H4 (cell line): ENCODE measurements at places on chromosomes 1 and 21. TPM values are rescaled to one million over a fixed set of nuclear protein-coding genes. Genes with fewer than 3 reads are reported as not detected.

- no peak for DNase-seq
These were observed 819 bp downstream of the SLC25A34 start for GRCh38 chr1:15736892-15737261.

DNA sequence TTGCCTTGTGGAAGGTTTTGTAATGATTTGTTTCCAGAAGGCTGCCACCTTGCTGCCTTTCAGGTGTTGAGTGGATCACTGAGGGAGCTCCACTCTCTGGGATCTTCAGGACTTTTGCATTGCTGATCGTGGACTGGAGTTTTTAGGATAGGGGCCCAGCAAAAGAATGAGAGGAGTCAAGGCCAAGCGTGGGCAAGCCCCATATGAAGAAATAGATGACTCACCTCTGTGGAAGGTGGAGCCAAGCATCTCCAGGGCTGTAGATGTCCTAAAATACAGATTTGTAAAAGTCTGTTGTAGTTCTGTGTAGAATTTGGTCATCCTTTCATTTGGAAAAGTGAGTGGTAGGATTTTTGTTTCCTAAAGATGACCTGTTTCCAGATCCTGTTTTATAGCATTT, 67.0 kb downstream of the ST3GAL3 start:
- peak; percentile 38 for DNase-seq

DNA sequence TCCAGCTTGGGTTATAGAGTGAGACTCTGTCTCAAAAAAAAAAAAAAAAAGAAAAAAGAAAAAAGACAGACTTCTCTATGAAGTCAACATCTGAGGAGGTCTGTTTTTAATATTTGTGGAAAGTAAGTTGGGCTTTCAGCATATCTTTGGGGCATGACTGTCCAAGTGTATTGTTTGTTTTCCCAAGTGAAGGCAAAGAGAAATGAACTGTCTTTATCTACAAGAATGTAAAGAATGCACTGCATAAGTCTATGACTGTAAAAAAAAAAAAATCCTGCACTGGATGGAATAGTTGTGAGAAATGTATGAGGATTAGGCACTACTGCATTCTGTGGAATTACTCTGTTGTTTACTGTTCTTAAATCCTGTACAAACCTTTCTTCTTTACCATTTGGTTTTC, 45.6 kb upstream of the TMEM61 start:
- DNase-seq: peak; percentile 77

DNA sequence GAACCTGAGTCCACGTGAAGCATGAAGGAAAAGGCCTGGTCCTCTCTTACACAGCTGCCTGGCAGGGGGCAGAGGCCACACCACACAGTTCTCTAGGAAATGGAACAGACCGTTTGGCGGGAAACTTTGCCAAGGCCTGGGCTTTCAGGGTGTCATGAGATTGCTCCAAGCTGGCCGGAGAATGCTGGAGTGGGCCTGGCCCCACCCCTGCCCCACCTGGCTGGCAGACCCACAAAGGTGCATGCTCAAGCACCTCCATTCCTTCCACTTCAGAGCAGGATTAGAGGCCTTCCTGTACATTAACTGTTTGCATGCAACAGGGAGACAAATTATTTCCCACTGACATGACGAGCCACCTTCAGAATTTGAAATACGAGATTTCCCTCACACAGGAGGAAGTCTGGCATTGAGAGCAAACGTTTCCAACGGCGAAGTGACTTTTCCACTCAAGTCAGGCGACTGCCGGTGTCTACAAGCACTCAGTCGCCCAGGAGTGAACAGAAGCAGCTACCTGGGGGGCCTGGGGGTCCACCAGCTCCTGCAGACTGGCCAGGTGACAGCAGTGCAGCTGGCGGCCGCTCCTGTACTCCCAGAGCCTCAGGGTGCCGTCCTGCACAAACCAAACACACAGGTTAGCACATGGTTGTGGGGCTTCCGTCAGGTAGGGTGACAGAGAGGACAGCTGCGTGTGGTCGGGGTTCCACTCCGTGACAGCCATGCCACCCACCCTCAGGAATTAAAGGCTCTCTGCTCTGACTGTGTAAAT, 24.0 kb downstream of the WDR4 start:
- DNase-seq: no peak

DNA sequence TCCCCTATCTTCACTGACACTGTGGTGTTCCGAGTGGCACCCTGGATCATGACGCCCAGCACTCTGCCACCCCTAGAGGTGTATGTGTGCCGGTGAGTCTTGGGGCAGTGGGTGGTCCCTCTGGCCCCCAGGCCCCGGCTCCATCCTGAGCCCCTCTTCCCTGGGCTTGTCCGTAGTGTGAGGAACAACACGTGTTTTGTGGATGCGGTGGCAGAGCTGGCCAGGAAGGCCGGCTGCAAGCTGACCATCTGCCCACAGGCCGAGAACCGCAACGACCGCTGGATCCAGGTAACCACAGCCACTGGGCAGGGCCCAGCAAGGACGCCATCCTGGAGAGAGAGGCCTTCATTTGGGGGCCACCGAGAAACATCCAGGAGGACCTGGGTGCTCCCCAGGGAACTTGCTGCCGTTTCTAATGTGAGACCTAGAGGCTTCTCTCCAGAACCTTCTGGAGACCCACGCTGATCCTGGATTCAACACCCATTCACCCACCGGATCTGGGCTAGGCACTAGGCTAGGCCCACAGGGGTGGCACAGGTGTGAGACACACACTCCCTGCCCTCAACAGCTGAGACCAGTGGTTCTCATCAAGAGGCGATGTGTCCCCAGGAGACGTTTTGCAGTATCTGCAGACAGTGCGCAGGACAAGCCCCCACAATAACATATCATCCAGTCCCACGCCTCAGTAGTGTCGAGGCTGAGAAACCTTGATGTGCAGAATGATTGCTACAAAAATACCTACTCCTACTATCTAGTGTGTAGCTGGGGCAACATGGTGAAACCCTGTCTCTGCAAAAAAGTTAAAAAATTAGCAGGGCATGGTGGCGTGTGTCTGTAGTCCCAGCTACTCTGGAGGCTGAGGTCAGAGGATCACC, 22.2 kb downstream of the PADI3 start:
- no peak for DNase-seq

- no peak for DNase-seq
These were observed 16.6 kb downstream of the UTP11 start for GRCh38 chr1:38029081-38029681.

GRCh38 chr1:22815421-22816066, 104.9 kb downstream of the EPHB2 start:
- no peak for DNase-seq

DNA sequence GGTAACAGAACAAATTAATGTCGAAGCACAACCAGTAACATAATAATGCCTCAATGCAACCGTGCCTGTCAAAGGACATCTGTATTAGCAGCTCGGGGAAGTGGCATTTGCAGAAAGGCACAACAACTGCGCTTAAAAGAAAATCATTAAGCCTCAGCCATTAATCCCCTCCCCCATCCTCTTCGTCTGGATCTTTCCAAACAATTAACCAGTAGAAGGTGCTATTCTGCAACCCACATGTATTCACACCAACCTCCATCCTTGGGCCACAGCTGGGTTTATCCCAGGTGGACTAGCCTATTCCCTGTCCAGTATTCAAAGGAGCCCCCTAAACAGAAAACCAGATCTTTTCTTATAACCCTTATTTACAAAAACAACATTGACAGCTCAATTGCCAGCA, 2.6 kb downstream of the RERE start:
- no peak for DNase-seq

DNA sequence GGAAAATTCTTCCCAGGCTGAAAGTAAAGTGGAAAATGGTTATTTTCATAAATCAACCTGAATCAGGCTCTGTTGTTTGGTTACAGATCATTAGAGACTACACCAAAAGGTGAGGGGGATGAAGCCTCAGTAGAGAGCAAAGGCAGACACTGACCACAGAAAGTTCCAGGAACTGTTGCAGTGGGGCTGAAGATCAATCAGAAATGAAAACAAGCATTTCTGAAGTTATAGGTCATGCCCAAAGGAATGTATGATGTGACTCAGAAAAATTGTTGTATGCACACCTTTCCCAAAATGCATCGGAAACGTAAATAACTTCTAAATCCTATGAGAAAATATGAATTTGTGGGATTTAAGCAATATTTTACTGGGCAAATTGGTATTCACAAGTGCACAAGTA, 63.3 kb downstream of the FYB2 start:
- no peak for DNase-seq

GRCh38 chr1:9280015-9280860, 12.5 kb upstream of the SPSB1 start:
- DNase-seq: peak; percentile 76

DNA sequence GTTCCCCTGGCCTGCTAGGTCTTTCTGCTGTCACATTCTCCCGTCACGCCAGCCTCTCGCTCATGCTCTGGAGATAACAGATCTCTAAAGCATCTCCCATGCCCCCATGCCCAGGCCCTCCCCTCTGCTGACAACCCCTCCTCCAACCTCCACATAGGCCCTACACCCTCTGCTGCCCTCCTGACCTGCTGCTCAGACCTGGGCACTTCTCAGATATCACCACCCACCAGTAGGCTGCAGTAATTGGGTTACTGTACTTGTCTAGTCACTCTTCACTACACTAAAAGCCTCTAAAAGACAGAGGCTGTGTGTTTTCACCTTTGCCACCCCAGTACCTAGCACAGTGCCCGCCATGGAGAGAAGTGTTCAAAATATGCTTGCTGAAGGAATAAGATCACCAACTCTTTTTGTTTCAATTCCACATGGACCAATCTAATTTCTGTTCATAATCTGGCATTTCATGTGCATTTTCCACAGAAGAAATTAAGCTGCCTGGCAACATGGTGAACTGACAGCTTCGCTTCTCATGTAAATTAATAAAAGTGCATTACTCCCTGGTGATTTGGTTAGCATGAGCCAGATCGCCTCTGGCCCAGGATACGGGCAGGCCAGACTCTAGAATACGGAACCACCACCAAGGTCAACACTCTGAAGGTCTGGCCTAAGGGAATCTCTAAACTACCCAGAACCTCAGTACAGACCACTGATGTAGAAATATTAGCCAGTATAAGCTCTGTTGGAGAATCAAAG, 20.7 kb downstream of the LBR start:
- DNase-seq: no peak

DNA sequence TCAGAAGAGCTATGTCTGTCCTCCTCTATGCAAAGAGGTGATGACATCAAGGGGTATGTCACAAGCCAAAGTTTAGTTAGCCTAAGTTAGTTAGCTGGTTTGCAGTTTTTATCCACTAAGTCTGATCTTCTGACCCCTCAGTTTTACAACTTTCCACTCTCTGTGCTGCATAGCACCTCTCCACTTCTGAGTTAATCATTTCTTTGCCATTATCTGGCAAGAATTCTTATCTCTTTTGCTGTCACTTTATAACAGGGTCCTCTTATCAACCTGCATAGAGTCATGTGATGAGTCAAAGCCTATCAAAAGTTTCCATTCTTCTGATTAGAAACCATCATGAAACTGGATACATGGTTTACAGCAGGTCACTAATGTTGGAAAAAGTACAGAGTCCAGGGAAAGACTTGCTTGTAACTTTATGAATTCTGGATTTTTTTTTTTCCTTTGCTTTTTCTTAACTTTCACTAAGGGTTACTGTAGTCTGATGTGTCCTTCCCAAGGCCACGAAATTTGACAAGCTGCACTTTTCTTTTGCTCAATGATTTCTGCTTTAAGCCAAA, at the start of gene NR5A2:
Gene NR5A2, plus strand, starts transcription at position 447 of the 560 bp plus-strand sequence. CDS start 138 bp downstream, outside the sequence.
- no peak for DNase-seq

GRCh38 chr1:21932127-21932526, 5.0 kb downstream of the HSPG2 start:
- DNase-seq: no peak

GRCh38 chr1:42765269-42765668, 1.6 kb downstream of the P3H1 start:
- DNase-seq: no peak

DNA sequence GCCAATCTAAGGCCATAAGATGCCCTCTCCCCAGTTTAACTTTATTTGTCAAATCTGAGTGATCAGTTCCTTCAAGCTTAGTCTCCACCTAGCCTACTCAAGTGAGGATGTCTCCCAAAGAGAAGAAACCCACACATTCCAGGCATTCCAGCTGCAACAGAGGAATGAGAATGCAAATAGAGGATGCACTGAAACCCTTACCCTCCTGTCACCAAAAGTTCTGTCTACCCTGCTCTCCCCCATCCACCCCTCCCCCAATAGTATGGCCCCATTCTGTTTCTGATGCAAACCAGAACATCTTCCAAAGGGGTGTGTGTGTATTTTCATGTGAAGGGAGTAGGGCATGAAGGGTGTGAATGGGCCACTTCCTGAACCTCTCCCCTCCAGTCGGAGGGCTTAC, 3.0 kb downstream of the DUSP23 start:
- no peak for DNase-seq

DNA sequence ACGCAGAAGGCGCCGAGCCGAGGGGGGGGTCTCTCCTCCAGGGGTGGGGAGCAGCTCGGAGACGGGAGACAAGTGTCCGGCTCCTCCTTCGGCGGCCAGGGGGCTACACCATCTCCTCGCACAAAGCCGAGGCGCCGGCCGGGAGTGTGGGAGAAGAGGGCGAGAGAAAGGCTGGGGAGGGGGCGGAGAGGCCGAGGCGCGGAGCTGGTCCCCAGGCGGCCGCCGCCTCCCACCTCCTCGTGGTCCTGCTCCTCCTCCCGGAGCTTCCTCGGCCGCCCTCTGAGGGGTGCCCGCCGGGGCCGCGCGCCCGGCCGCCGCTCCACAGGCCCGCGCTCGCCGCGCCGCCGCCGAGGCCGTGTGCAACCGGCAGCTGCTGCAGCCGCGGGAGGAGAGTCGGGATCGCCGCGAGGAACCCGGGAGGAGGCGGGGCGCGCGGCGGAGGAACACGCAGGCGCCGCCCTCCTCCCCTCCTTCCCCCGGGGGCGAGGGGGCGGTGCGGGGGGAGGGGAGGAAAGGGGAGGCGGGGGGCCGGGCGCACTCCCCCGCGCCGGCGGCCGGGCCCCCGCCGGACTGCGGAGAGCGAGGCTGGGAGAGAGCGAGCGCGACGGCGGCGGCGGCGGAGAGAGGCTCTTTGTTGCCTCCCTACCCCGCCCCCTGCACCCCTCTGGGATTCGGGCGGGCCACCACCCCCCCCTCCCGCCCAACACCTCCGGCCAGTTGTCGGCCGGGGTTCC, at the start of gene ENAH:
Gene ENAH, minus strand, starts transcription at position 395 of the 734 bp plus-strand sequence. CDS start 433 bp downstream, outside the sequence.
- peak; percentile 73 for DNase-seq

Gene KANK4
- 0.78 TPM in 1 of 2 replicates, not detected in the other for total RNA-seq

Gene TMEM240
- total RNA-seq: not detected in 2 replicates

Gene SPRR2A
- not detected in 2 replicates for total RNA-seq

Gene UBL4B
- not detected in 2 replicates for total RNA-seq

Gene HUNK
- total RNA-seq: 1.5 and 1.9 TPM in 2 replicates

Gene IVL
- not detected in 2 replicates for total RNA-seq

Gene TMPRSS3
- total RNA-seq: 3.2 and 6.9 TPM in 2 replicates

Gene FMN2
- total RNA-seq: 1.9 and 5.2 TPM in 2 replicates

Gene AMPD2
- total RNA-seq: 37.0 and 41.6 TPM in 2 replicates

Gene MCOLN3
- 0.72 and 1.4 TPM in 2 replicates for total RNA-seq

Gene FAM72D
- 3.8 TPM in 2 replicates for total RNA-seq

Gene MX2
- 36.7 and 38.6 TPM in 2 replicates for total RNA-seq

Gene UBE2U
- 0.17 TPM in 1 of 2 replicates, not detected in the other for total RNA-seq

Gene AVPR1B
- total RNA-seq: not detected in 2 replicates

Gene CLDN17
- not detected in 2 replicates for total RNA-seq
